HL-60 (cell line): ENCODE measurements at places on chromosomes 7 and 10.

GRCh38 chr10:110794808-110795207 lies 76.9 kb upstream of the PDCD4 start:
- DNase-seq: no peak

DNA sequence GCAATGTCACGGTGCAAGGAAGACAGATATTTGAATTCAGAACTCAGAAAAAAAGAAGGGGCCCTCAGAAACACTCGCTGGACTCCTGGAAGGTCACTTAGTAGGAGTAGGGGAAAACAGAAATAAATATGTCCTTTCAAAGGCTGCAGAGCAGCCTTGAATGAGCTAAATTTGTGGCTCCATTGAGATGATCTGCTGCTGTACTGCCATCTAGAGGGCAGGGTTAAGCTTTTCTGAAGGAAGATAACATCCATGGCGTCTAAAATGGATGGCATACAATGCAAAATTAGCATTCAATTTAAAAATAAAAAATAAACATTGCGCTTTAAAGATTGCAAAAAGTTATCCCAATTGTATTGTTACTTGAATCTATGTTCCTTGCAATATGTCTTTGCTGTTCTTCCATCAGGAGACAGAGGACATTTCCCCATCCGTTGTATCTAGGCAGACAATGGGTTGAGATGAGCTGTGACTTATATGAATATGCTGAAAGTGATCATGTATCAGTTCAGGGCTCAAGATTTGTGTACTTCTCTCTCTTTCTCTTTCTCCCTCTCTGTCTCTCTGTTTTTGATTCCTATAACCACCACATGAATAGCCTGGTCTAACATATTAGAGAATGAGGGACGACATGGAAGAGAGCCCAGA lies 642.2 kb downstream of the SH2D4B start:
- DNase-seq: peak; percentile 37

DNA sequence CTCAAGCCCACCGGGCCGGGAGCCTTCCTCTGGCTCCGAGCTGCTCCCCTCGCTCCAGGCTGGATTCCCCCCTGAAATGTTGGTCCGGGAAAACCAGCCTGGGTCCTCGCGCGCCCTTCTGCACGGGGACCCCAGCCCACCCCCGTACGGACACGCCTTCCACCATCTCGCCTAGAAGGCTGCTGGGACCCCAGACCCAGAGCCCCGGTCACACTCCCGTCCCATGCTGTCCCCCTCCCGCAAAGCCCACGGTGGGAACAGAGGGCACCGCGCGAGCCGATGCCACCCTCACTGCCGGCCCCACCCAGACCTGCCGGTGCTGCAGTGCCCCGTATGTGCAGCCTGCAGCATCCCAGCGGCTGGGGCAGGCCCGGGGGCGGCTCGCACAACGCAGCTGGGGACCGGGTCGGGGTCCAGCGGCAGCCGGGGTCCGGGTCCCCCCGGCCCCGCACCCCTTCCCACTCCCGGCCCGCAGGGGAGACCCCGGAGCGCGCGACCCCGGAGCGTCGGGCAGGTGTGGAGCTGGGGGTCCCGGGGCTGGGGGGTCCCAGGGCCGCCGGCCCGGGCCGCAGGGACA lies 871 bp downstream of the SPOCK2 start:
- no peak for DNase-seq

GRCh38 chr7:155287284-155287935 lies 10.3 kb upstream of the INSIG1 start:
- peak; percentile 66 for DNase-seq

DNA sequence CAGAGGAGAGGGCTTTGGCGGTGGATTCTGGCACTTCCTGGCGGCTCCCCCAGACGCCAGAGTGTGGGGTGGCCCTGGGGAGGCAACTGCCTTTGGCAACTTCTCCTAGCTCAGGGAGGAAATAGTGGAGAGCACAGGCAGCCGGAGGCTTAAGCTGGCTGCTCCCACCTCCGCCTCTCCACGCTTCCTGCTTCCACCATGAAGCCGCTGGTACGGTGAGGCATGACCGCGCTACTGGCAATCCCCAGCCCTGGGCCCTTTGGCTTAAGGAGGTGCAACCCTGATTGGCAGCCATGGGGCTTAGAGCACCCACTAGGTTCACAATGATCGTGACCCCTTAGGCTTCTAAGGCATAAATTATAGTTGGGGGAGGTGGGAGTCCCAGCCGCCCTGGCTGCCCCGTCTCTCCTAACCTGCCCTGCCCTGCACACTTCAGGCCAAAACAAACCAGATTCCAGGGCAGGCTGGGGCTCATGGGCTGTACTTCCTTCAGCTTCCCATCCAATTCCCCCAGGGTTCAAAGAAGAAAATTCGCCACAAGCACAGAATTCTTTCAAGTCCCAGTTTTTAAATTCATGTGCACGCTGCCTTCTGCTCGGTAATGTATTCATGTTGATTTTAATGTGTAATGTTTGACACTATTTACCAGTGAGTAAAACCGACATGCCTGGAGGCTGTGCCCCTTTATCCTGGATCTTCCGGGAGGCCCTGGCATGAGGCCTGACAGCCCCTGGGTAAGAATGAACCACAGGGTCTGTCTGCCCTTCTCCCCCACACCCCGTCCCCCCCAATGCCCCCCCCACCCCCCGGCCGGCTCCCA lies 90.7 kb upstream of the LRRC4 start:
- DNase-seq: peak; percentile 94

DNA sequence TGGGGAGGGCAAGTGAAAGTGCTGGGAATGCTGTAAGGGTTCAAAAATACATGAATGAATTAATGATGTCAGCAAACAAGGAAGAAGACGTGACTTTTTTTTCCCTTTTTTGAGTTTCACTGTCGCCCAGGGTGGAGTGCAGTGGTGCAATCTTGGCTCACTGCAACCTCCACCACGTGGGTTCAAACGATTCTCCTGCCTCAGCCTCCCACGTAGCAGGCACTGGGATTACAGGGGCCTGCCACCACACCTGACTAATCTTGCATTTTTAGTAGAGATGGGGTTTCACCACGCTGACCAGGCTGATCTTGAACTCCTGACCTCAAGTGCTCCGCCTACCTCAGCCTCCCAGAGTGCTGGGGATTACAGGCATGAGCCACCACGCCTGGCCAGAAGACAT lies 30.0 kb downstream of the DENND10 start:
- DNase-seq: peak; percentile 72
